ENCODE measurements at places on chromosomes 13 and 19. TPM values are rescaled to one million over a fixed set of nuclear protein-coding genes. Genes with fewer than 3 reads are reported as not detected.
A peak's percentile ranks its signal among the peaks of the same experiment; 100 is the strongest.

Gene GPR12
- 0.13 TPM for total RNA-seq

Gene PTPRH
- total RNA-seq = 38.1 TPM

Gene SERTAD1
- total RNA-seq = 6.6 TPM

Gene GNG7
- total RNA-seq = 3.2 TPM

Gene VRK3
- total RNA-seq = 27.3 TPM

Gene ZNF729
- not detected for total RNA-seq

Gene ARRDC2
- 17.4 TPM for total RNA-seq

Gene GRK1
- not detected for total RNA-seq

Gene GPC6
- total RNA-seq = 6.6 TPM

Gene NTF4
- total RNA-seq = not detected

Gene WDR83
- total RNA-seq = 2.9 TPM

- peak; percentile 82 for DNase-seq
These were observed at the start of gene ZDHHC20 for GRCh38 chr13:21458813-21459701. TSS of gene ZDHHC20 (minus strand) at chr13:21459303. CDS start at chr13:21459171, 132 bp downstream.

DNA sequence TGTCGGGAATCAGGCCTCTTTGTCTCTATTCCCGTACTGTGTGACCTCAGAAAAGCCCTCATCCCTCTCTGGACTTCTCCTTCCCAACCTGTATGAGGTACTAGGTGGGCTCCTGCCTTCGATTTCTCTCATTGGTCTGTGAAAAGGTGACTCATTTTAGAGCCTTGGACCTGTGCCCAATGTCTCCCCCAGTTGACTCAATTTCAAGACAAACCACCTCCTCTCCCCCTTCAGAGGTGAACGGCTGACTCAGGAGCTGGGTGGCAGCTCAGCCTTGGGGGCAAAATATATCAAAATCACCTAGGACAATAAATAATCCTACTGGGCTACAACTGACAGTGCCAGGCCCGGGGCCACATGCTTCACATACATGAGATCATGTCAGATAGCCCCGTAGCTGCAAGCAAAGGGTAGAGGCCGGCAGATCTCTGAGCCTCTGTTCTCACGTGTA is 630 bp downstream of the COQ8B start:
- DNase-seq = no peak

GRCh38 chr13:26473571-26474230 is 83.8 kb upstream of the WASF3 start:
- no peak for DNase-seq

GRCh38 chr13:114035583-114036531 is 62.0 kb upstream of the C13orf46 start:
- DNase-seq = no peak

GRCh38 chr13:34076943-34077703 is 259.2 kb downstream of the RFC3 start:
- DNase-seq = peak; percentile 49

- no peak for DNase-seq
These were observed 229.0 kb upstream of the IPO5 start for GRCh38 chr13:97724450-97724849.

DNA sequence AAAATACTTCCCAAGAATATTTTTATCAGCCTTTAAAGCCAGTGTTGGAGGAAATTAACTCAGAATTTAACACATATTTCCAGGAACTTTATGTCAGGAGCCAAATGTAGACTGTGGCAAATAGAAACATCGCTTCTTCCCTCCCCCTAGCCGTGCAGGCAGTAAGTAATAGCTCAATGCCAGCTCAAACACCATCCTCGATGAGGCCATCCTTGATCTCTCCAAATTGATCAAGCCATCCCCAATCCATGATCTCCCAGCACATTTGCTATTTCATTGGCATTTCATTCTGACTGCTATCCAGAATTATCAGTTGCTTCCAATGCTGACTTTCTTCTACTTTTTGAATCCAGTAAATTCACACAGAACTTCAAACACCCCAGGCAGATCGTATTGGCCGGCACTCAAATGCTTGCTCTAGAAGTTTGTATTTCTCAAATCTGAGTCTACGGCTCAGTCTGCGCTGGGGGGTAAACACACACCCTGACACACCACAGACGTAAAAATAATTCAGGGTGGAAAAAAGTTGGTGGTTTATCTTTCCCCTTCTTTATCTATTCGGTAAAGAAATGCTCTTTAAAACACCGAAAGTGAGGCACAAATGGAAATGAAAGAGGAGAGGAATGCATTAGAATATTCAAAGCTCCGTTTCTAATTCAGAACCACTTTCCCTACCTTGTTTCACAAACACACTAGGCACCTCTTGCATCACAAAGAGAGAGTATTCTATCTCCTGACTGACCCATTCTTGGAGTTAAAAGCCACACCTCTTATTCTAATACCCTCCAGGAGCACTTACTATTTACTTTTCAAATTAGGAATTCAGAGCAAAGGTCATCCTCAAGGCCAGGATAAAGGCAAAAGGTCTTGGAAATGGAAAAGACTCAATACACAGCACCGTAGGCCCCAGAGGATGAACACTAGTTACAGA is 991 bp downstream of the OBI1 start:
- DNase-seq = peak; percentile 17

DNA sequence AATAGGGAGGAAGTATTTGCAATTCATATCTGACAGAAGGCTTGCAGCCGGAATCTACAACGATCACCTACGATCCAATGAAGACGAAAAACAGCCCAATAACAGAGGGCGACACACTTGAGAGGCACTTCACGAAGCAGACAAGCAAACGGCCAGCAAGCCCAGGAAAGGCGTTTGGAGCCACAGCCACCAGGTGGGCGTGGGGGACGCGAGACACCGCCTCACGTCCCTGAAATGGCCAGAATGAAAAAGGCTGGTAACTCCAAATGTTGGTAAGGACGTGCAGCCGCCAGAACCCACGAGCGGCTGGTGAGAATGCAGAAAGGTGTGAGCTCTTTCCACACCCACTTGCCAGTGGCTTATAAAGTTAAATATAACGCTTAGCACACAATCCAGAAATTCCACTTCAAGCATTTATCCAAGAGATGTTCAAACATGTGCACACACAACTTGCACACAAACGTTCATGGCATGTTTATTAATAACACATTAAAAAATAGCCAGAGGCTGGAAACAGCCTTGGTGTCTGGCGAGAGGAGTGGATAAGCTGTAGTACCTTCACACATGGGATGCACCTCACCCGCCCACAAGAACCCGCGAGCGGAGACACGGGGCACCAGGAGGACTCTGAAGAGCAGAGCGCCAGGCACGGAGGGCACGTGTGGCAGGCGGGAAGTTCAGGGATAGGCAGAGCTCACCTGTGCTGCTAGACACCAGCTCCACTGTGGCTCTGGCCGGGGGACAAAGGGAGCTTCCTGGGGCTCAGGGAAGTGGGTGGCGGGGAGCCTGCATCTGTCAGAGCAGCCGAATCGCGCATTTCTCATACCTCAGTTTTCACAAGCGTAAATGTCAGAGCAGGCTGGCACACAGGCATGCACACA is 89.3 kb downstream of the SPACA7 start:
- DNase-seq = no peak

DNA sequence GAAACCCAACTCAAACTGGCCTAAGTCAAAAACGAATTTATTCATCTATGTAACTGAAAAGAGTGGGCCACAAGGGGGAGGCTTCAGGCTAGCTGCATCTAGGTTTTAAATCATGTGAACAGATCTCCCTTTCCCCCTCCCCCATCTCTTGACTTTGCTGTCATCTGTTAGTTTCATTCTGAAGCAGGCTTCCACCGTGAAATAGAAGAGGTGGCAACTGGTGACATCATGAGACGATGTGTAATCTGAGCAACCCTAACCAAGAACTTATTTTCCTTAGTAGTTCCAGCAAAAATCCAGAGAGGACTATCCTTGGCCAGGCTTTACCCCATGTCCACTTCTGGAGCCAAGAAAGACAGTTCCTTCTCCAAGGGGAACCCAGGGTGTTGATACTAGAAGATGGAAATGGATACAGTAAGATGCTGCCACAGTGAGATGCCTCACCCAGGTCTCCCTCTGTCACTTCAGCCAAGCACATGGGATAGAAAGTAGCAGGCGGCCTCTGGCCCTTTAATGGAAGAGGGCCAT is 9.4 kb downstream of the SAMD4B start:
- DNase-seq = peak; percentile 44

DNA sequence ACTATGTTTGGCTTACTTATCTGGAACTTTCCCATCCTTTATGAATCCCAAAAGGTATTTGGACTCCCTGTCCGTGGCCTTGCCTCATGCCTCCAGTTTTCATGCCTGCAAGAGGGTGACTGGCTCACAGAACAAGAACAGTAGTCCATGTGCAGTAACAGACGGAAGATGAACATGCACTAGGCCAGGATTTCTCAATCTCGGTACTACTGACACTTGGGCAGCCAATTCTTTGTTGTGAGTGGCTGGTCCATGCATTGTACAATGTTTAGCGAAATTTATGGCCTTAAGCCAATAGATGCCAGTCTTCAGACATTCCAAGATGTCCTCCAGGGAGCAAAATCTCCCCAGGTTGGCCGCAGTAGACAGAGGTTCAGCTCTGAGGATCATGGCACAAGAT is 61.9 kb downstream of the DOCK9 start:
- no peak for DNase-seq

DNA sequence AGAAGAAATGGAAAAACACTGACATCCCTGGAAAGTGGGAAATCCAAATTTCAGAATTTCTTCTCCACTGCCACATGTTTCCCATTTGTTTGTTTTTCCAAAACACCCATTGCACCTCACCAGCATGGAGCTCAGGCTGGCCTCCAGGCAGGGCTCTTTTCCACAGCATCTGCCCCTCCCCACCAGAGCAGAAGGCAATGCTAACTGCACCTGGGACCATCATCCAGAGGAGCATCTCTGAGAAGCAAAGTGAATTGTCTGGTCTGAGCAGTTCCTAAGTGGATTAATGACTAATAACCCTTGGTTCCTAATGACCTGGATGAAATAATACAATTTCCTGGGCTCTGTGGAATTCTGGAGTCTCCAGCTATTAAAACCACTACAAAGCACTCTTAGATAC is 8.8 kb upstream of the CYSLTR2 start:
- DNase-seq = no peak

GRCh38 chr13:107205318-107206104 is 637.6 kb upstream of the ARGLU1 start:
- DNase-seq = peak; percentile 67

DNA sequence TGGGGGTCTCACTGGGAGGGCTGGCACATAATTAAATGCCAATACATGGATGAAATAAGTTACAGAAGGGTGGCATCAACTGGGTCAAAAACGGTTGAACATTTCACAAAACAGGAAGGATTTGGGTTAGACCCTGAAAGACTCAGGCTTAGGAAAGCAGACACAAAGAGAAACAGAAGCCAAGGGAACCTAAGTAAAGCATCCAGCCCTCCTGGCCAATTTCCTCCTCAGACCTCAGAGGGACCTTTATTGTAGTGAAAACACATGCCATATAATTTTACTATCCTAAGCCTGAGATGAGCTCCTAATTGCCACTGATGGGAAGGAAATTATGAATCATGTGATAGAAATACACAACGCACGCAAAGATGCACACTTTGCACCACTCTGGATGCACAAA is 12.1 kb upstream of the CEACAM3 start:
- DNase-seq = no peak

- DNase-seq = no peak
These were observed 272.5 kb downstream of the DCLK1 start for GRCh38 chr13:35858665-35859064.

GRCh38 chr13:20446900-20447299 is 78.8 kb downstream of the CRYL1 start:
- no peak for DNase-seq

GRCh38 chr13:20512042-20512683 is 13.5 kb downstream of the CRYL1 start:
- peak; percentile 68 for DNase-seq

GRCh38 chr13:113748101-113748861 is 10.7 kb upstream of the TMEM255B start:
- no peak for DNase-seq

DNA sequence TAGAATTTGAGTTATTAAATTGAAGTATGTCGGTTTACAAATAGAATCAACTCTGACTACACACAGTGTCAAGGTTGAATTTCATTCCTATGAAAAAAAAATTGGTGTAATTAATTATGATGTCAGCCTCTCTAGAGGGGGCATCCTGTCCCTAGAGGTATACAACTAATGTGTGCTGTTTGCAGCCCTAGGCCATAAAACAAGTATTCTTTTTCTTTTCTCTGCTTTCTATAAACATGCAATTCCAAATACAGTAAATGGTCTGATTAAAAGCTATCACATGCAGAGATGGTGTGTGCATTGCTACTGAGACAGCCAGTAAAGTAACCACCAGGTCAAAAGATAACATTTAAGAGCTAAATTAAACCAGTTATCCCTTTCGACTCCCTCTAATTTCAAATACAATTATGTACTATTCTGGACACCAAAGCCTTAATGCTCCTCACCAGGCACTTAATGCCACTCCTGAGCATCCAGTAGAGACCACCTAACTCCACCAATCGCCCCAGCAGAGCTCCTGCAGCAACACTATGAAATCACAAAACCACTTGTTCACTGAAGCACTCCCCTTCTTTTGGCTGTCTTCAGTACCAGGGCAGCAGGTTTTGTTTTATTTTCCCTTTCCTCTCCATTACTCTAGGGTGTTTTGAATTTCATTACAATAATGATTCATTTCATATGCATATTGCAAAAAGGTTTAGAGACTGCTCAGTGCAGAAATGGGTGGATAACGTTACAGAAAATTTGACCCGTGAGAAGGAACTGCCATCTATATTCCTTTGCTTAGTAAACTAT is 426.9 kb downstream of the PCDH9 start:
- DNase-seq = no peak

- peak; percentile 4 for DNase-seq
These were observed 70.5 kb upstream of the ZNF420 start for GRCh38 chr19:37007587-37008220.

DNA sequence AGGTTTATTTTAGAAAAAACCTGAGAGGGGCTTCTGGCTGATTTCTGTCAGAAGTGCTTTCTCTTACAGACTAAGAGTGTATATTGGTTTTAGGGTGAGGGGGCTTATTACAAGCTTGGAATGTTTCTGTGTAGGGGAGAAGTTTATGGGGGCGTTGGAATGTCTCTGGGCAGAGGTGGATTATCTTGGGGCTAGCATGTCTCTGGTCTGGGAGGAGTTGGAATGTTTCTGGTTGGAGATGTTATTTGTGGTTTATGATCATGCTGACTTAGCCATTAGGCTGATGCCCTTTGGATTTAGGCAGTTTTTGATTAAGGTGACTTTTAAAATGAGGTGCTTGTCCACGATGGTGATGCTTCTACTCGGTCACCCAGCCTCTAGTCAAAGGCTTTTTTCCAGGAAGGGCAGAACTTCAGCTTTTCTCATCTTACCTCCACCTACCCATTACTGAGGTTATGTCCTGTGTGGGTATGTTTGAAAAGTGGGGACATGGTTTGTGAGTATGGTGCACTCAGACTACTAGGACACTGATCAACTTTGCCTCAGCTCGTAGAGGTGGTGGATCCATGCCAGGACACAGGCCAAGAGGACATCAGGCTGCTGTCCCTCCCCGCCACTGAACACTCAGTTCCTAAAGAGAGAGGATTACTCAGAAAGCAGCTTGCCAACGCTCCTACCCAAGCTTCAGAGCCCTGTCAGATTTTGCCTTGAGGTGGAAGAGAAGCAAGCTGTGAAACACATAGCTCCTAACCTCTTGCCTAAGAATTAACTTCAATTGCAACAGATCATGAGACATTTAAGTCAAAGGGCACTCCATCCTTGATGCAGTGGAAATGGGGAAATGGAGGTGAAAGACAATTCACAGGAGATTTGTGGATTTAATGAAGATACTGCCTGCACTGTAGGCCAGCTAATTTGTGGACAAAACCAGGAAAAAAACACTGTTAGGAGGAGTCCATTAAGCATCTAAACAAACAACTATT is 63.6 kb downstream of the ZNF44 start:
- no peak for DNase-seq

Data from SK-MEL-5 (cell line).